Tracheal epithelial cell (primary cell): ENCODE measurements at places on chromosomes 2 and 18. TPM values are rescaled to one million over a fixed set of nuclear protein-coding genes. Genes with fewer than 3 reads are reported as not detected.

The ELP2 gene
- total RNA-seq, result 70.4 and 84.8 TPM in 2 replicates

The CHPF gene
- 115 and 131 TPM in 2 replicates for total RNA-seq

The SCN2A gene
- 0.21 and 0.24 TPM in 2 replicates for total RNA-seq

The RND3 gene
- 100.0 and 308 TPM in 2 replicates for total RNA-seq

The RAPGEF4 gene
- 0.64 and 1.4 TPM in 2 replicates for total RNA-seq

The CROCC2 gene
- not detected in 2 replicates for total RNA-seq

The KIF5C gene
- total RNA-seq, result 0.24 TPM in 1 of 2 replicates, not detected in the other

The TFCP2L1 gene
- 7.5 and 18.5 TPM in 2 replicates for total RNA-seq

The ZNF385B gene
- not detected in 2 replicates for total RNA-seq

The POTEC gene
- total RNA-seq, result not detected in 2 replicates

The LYG2 gene
- total RNA-seq, result not detected in 2 replicates

The DGUOK gene
- 53.0 and 56.5 TPM in 2 replicates for total RNA-seq

The PKDCC gene
- 1.3 and 1.9 TPM in 2 replicates for total RNA-seq

The CXCR4 gene
- total RNA-seq, result 0.48 TPM in 1 of 2 replicates, not detected in the other

The DHRS9 gene
- 0.72 and 13.0 TPM in 2 replicates for total RNA-seq

The ARHGAP15 gene
- total RNA-seq, result not detected in 2 replicates

The LRATD1 gene
- 16.6 and 41.6 TPM in 2 replicates for total RNA-seq
